ENCODE measurements at places on chromosomes 1 and 21.

GRCh38 chr1:55669293-55669692 lies 454.1 kb upstream of the USP24 start:
- no peak for DNase-seq

DNA sequence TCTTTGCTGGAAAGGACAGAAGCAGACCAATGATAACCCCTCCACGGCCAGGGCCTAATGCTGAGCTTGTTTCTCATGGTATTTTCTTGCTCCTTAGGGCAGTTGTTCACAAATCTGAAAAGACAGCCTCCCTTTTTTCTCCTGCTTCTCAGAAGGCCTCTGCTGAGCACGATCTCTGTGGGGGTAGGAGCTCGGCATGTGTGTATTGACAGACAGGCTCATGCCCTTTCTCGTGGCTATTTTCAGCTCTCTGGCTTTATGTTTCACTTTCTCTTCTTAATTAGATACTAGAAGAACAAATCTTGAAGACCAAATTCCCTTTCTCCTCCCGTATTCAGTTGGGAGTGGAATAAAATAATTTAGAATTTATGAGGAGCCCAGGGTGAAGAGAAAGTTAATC lies 768 bp upstream of the RIIAD1 start:
- DNase-seq, result no peak

GRCh38 chr1:58841455-58841854 lies 57.6 kb upstream of the JUN start:
- no peak for DNase-seq

- DNase-seq, result no peak
Measured at GRCh38 chr1:84299536-84300170, 1.9 kb upstream of the SAMD13 start.

DNA sequence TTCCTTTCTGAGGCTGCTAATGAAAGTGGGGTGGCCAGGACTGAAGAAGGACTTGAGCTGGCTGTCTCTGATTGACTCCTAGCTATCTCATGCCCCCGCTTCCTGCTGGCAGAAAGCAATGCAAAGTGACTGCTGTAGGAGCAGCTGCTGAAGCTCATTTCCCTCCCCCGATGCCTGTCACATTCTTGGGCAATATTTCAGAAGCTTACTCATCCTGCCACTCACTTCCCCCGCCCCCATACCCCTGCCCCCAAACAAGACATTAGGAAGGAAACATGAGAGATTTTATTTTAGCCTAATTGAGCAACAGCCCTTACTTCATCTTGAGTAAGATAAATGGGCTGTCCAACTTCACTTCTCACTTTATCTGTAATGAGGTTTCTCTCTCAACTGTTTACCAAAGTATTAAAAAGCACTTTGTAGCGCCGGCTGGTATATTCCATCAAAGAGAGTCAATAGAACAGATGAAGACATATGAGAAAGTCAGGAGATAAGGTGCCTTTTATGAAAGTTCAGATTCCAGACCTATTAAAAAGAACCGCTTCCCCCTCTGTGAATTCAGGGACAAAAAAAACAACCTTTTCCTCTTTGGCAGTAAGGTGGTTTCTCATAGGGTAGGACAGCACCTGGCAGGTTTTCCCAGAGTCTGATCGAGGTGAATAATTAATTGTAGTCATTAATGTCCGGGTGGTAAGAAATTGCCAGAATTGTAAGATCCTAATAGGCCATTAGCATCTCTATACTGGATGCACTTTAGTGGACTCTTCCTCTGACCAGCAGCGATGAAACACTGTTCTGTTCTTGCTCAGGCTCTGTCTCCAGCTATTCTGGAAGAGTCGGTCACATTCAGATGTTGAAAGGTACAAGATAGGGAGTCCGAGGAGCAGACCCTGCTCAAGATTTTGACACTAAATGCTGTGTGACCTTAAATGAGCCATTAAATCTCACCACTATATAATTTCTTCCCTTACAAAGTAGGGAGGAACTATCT lies 70.2 kb downstream of the SH3GLB1 start:
- DNase-seq, result peak; percentile 64

DNA sequence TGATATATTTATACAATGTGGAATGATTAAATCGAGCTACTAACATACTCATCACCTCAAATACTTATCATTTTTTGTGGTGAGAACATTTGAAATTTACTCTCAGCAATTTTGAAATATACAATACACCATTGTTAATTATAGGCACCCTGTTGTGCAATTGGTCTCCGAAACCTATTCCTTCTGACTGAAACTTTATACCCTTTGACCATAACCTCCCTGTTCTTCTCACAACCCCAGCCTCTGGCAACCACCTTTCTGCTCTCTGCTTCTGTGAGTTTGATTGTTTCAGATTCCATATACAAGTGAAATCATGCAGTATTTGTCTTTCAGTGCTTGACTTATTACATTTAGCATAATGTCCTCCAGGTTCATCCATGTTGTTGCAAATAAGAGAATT lies 49.5 kb downstream of the SETD4 start:
- DNase-seq, result no peak

DNA sequence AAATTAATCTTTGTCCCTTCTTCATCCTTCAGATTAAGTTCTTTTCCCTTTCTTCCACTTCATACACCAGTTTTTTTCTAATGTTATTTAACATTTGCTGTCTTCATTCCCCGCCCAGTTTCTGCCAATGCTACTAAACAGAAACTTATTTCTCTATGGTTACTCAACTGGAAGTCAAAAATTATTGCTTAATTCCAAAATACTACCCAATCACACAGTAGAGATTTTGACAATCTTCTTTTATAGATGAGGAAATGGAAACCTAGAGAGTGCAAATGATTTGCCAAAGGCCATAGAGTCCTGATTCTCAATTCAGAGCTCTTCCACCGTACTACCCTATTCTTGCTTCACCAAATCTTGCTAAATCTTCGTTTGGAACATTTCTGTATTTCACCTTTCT lies 58.1 kb upstream of the SH3GLB1 start:
- no peak for DNase-seq
